ENCODE measurements at places on chromosomes 13 and 19.
A peak's percentile ranks its signal among the peaks of the same experiment; 100 is the strongest.

DNA sequence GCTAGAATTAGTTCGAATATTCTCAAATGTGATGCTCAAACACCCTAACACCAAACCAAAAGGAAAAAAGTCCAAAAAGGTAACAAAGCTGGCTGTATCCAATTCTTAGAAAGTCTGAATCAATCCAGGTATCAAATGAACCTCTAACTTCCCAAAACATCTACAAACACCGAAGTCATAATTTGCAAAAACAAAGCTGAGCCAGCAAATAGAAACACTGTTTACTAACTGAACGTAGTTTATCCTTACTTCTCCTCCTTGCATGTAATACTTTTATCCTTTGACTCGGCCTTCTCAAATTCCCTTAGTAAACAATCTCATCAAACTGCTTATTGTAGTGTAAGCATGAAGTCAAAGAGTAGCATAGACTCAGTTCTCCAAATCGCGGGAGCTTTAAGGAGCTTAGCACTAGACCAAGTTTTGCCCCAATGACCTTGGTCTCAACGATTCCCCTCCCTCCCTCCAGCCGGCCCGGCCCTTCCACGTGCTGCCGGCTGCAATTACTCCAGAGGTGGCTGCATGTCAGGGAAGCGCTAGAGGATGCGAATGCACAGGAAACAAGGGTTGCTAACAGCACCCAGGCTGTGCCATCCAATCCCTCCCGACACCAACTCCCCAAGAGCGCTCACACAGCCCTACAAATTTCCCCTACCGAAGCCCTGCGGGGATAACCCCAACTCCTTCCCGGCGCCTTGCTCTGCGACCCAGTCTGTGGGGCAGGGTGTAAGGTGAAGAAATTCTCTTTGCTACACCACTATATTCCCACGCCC is 693 bp downstream of the XPO4 start:
- DNase-seq, result no peak

DNA sequence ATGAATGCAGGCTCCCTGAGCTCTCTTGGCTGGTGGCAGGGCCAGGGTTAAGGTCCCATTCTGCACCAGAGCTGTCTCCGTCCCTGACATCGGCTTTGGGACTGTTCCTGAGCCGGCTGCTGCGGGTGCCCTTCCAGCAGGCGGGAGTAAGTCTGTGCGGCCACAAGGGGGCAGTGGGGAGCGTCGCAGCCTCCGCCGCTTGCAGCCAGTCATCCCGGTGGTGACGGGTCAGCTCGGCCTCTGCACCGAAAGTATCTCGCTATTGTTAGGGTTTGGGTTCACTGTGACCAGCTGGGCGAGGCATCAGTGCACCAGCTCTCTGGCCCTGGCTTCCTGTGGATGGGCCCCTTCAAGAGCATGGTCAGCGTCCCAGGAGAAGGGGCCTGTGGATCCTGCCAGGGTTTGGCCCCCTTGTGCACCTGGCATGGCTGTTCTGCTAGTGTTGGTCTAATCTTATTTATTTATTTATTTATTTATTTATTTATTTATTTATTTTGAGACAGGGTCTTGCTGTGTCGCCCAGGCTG is 15.1 kb downstream of the NDUFB7 start:
- peak; percentile 83 for DNase-seq

DNA sequence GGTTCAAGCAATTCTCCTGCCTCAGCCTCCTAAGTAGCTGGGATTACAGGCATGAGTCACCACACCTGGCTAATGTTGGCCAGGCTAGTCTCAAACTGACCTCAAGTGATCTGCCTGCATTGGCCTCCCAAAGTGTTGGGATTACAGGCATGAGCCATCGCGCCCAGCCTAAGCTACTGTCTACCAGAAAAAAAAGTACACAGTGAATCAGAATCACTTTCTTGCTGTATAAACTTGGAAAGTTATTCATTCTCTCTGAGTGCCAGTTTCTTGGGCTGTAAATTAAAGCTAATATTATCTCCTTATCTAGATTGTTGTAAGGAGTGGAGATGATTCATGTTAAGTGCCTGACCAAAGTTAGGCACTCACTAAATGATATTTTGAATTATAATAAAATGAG is 242.8 kb downstream of the ENOX1 start:
- DNase-seq, result no peak

- no peak for DNase-seq
These were observed 45.5 kb upstream of the FREM2 start for GRCh38 chr13:38641164-38641948.

GRCh38 chr13:33537676-33538075 is 252.1 kb upstream of the STARD13 start:
- DNase-seq, result no peak

- DNase-seq, result no peak
These were observed 76.1 kb downstream of the RGCC start for GRCh38 chr13:41533266-41534052.
